ENCODE measurements at places on chromosomes 11 and 22. TPM values are rescaled to one million over a fixed set of nuclear protein-coding genes. Genes with fewer than 3 reads are reported as not detected.

SPDYC gene
- total RNA-seq: not detected

TYR gene
- total RNA-seq: not detected

VPREB1 gene
- total RNA-seq: not detected

MADD gene
- 23.4 TPM for total RNA-seq

KDM4E gene
- total RNA-seq: not detected

ASPHD2 gene
- total RNA-seq: 6.1 TPM

ANKK1 gene
- total RNA-seq: 1.5 TPM

PDHX gene
- total RNA-seq: 25.2 TPM

PGA5 gene
- total RNA-seq: not detected

FUT4 gene
- 1.2 TPM for total RNA-seq

IL17REL gene
- not detected for total RNA-seq

SLC25A45 gene
- total RNA-seq: 1.3 TPM

RTCB gene
- 84.7 TPM for total RNA-seq

TSG101 gene
- total RNA-seq: 62.4 TPM

MS4A2 gene
- not detected for total RNA-seq

TUB gene
- total RNA-seq: 1.3 TPM

SH3BP1 gene
- total RNA-seq: 28.2 TPM

RAB3IL1 gene
- 2.3 TPM for total RNA-seq

RFPL3 gene
- not detected for total RNA-seq

NCAM1 gene
- not detected for total RNA-seq

MAJIN gene
- total RNA-seq: not detected

OR5B21 gene
- not detected for total RNA-seq

ST14 gene
- total RNA-seq: 83.9 TPM

NRGN gene
- total RNA-seq: not detected

MIF gene
- total RNA-seq: 359 TPM

OR5P2 gene
- 5.2 TPM for total RNA-seq

MMP7 gene
- total RNA-seq: not detected

MEI1 gene
- total RNA-seq: 0.33 TPM

ART1 gene
- total RNA-seq: not detected

FAM227A gene
- total RNA-seq: 2.1 TPM

MS4A4E gene
- total RNA-seq: not detected

DDT gene
- 70.3 TPM for total RNA-seq

Measured in mammary epithelial cell (primary cell).